ENCODE measurements at places on chromosomes 7 and 10.

GRCh38 chr10:69645296-69646184 lies 15.5 kb downstream of the FAM241B start:
- DNase-seq, result no peak

- DNase-seq, result no peak
Measured at GRCh38 chr10:68987611-68988010, 992 bp upstream of the KIFBP start.

GRCh38 chr10:84698989-84699388 lies 370.6 kb downstream of the CCSER2 start:
- no peak for DNase-seq

GRCh38 chr7:128447941-128448564 lies 7.6 kb upstream of the HILPDA start:
- DNase-seq, result no peak

- DNase-seq, result no peak
Measured at GRCh38 chr10:28880683-28880950, 203.3 kb downstream of the BAMBI start.

GRCh38 chr10:62072901-62073300 lies 171.4 kb downstream of the ARID5B start:
- no peak for DNase-seq

GRCh38 chr7:8201846-8202441 lies 60.0 kb downstream of the ICA1 start:
- no peak for DNase-seq

GRCh38 chr7:56578612-56579011 lies 462.4 kb upstream of the NUPR2 start:
- no peak for DNase-seq

GRCh38 chr10:78859769-78860168 lies 209.0 kb upstream of the ZMIZ1 start:
- DNase-seq, result no peak

DNA sequence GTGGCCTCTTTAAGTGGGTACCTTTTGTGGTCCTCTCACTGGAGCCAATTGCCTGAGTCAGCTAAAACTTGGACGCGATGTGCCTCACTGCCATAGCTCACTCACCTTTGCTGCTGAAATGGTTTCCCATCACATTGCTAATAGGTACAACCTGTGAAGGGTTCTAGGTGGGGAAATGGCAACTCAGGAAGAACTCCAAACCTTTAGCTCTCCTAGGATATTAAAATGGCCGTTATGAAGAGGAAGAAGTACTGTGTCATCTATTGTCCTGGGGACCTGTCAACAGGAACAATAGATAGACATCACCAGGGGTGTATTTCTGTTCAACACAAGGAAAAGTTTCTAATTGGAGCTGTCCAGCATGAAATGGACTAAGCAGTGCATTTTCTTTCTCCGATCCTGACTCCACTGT lies 1.2 kb upstream of the ZNF655 start:
- no peak for DNase-seq

- no peak for DNase-seq
Measured at GRCh38 chr10:53135897-53136253, 363.3 kb upstream of the MBL2 start.

GRCh38 chr7:137948083-137948844 lies 53.6 kb downstream of the CREB3L2 start:
- no peak for DNase-seq

GRCh38 chr7:33395340-33395739 lies 266.0 kb downstream of the BBS9 start:
- DNase-seq, result no peak

GRCh38 chr7:36045830-36046341 lies 107.2 kb upstream of the EEPD1 start:
- no peak for DNase-seq

GRCh38 chr10:22753786-22754185 lies 39.4 kb upstream of the PIP4K2A start:
- DNase-seq, result no peak

DNA sequence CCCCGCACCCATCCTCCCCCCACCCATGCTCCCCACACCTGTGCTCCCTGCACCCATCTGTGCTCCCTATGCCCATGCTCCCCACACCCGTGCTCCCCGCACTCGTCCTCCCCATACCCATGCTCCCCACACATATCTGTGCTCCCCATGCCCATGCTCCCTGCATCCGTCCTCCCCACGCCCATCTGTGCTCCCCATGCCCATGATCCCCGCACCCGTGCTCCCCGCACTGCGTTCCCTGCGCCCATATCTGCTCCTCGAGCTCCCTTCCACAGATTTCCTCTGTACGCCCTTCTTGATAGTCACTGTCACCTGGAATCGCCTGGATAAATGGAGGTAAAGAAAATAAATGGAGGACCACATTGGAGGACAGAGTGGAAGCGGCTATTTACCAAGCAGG lies 9.9 kb downstream of the DIP2C start:
- DNase-seq, result no peak

DNA sequence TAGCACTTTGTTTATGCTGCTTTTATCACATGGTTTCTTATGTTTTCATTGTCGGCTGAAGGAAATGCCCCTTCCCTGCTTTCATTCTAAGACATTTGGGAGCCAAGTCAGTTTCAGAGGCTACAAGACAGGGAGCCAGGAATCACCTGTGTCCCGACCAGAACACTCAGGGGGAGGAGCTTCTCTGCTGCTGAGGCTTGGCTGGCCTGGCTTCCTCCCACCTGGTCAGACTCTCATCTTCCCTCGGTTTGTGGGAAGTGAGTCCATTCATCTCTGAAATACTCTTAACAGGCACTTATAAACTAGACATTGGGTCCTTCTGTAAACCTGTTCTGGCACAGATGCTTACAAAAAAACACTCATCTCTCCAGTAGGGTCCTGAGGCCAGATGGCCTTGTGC lies 19.6 kb upstream of the GOLGA7B start:
- no peak for DNase-seq

- DNase-seq, result no peak
Measured at GRCh38 chr10:109962247-109962646, 38.9 kb upstream of the XPNPEP1 start.

DNA sequence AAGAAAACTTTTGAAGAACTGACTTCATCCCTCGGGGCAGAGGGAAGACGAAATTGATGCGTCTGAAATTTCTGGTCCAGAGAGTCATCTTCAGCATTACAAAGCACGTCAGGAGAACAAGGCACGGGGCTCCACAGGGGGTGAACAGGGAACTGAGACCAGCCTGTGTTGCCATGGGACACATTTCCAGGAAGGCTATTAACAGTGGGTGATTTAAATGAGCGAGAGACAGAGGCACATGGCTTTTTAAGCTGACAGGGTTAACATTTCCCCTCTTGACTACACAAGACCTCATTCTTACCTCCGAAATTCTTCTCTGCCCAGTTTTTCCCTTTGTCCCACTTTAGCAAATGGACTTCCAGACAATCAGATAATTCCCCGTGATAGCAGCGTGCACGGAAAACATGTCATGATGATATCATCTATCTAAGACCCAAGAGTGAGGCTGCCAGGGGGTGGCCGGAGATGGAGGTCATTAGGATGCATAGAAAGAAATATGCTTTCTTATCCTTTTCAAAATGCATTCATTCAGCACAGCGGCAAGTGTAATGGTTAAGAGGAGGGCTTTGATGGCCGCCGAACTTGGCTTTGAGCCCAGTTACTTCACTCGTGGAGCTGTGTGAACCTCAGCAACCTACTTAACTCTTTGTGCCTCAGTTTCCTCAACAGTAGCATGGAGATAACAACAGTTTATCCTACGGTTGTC lies 248.0 kb downstream of the PRPF18 start:
- no peak for DNase-seq

- DNase-seq, result no peak
Measured at GRCh38 chr7:92973974-92974373, 137.6 kb upstream of the CDK6 start.

DNA sequence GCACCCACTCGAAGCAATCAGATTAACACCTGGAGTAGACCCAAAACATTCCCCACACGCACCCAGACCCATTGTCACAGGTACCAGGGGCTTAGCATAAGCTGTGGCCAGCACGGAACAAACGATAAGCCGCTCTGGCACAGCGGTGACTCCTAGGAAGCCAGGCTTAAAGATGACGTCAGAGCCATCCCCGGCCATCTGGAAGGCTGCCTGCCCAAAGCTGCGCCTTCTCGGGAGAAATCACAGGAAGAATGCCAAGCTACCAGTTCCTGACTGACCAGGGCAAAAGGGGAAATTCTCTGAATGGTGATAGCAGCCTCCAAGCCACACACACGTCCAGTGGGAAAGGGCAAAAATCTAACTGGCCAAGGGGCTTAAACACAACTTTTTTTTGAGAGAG lies 13.0 kb upstream of the WIPI2 start:
- DNase-seq, result no peak

GRCh38 chr7:84139986-84140729 lies 54.4 kb downstream of the SEMA3A start:
- no peak for DNase-seq

- DNase-seq, result no peak
Measured at GRCh38 chr7:127654404-127655394, 2.7 kb downstream of the SND1 start.

DNA sequence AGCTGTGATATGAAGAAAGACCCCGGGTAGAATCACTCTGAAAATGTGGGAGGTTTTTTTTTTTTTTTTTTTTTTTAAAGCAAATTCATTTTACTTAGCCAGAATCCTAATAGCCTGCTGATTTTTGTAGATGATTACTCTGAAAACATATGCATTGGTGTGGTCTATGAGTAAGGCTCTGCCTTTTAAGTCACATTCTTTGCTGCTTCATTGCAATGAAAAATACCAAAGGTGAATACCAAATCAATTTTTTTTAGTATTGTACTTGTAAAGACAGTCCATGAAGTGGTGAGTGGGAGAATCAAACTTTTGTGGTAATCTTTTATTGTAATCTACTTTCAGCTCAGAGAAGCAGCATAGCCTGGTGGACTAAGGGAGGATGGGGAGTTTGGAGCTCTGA lies 130.3 kb downstream of the SDK1 start:
- DNase-seq, result no peak

DNA sequence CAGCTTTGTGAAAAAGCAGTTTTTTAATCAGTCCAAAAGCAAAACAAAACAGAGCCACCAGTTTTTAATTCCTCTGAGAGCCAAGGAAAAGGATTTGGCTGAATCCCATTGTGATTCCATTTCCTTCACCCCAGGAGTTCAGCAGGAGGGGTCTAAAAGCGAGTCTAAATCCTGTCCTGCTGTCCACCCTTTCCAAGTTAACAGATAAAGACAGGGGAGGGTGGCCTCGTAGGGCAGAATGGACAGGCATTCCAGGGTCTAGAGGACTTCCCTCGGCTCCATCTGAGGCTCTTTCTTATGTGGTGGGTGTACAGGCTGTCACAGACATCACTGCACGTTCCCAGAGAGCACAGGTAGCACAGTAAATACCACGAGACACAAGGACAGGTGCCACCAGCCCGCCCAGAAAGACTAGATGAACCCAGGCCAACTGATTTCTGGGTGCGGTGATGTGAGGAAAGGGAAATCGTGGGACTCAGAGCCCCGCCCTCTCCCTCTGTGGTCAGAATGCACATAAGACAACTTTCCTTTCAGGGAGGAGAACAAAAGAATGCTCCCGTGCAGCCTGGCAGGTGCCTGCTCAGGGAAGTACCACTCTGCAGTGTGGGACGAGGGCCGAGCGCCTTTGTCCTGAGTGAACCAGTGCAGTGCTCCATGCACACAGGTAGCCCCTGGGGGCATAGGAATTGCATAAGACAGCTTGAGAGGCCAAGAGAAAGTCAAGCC lies 119.7 kb downstream of the ABLIM1 start:
- no peak for DNase-seq

DNA sequence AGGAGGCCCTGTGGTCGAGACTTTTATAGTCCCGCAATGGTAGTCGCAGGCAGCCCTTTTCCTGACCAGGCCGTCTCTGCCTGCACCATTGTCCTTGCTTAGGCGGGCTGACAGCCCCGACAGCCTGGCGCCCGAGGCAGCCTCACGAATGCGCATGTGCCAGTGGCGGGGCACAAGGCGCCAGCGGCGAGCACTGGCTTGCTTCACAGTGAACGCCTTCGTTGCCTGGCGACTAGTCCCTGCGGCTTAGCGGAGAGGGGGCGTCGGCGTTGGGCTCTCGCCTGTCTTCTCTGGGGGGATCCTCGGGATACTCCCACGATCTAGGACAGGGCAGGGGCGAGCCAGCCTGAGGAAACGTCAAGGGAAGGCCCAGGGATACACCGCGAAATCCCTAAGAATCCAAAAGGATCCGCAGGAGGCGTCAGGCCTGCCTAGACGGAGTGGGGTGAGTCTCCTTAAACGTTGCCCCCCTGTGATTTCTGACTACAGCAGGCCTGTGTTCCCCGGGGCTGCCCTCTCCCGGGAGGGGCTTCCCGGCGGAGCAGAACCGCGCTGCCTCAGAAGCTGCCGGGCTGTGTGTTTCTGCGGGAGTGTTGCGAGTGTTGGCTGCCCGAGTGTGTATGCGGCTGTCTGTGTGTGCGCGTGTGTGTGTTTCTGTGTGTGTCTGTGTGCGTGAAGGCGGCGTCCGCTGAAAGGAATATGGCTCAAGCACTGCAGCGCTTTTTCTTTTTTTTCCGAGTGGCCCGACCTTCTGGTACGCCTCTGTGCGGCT lies 20.5 kb upstream of the ZNF273 start:
- no peak for DNase-seq

- DNase-seq, result no peak
Measured at GRCh38 chr10:66917104-66917503, 8.7 kb upstream of the LRRTM3 start.

DNA sequence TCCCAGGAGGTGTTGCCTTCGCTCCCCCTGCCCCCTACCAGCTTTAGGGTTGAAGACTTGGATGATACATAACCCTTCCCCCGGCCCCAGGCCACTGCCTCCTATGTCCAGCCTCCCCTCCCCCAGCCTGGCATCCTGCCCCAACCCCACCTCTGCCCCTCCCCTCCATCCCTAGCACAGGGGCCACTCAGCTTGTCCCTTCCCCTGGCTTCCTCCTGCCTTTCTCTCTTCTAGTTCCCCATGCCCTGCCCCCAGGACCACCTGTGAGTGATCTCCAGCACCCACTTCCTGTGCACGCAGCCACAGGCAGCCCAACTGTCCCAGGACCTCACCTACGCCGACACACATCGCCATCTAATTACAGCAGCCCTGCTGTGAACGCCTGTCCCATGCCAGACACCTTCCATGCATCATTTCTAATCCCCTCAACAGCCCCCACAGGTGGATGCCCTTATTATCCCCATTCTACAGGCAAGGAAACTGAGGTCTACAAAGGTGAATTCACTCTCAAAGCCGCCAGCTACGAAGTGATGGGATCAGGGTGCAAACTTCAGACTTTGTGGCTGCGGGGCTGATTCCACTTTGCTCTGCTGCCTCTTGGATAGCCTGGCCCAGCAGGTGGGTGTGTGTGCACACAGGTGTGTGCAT lies 82.4 kb upstream of the CHST15 start:
- no peak for DNase-seq

DNA sequence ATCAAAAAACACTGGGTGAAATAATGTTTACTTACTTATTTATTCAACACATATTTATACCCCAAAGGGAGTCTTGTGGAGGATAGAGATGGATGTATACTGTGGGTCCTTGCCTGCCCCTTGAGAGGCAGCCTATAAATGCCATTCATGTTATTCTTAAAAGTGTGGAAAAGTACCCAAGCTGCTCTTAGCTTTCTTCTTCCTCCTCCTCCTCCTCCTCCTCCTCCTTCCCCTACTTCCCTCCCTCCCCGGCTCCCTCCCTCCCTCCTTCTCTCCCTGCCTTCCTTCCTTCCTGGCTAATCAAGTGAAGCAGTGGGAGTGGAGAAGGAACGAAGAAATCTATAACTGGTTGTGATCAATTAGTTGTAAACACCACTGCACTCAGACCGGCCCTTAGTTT lies 21.2 kb upstream of the IGF2BP3 start:
- no peak for DNase-seq

- no peak for DNase-seq
Measured at GRCh38 chr10:11610826-11611247, 613 bp downstream of the USP6NL start.

GRCh38 chr10:75772153-75772887 lies 340.9 kb downstream of the LRMDA start:
- no peak for DNase-seq
